ENCODE measurements at places on chromosomes 2 and 18.

GRCh38 chr18:30852980-30853379 is 189.6 kb downstream of the DSC3 start:
- peak; percentile 27 for DNase-seq

DNA sequence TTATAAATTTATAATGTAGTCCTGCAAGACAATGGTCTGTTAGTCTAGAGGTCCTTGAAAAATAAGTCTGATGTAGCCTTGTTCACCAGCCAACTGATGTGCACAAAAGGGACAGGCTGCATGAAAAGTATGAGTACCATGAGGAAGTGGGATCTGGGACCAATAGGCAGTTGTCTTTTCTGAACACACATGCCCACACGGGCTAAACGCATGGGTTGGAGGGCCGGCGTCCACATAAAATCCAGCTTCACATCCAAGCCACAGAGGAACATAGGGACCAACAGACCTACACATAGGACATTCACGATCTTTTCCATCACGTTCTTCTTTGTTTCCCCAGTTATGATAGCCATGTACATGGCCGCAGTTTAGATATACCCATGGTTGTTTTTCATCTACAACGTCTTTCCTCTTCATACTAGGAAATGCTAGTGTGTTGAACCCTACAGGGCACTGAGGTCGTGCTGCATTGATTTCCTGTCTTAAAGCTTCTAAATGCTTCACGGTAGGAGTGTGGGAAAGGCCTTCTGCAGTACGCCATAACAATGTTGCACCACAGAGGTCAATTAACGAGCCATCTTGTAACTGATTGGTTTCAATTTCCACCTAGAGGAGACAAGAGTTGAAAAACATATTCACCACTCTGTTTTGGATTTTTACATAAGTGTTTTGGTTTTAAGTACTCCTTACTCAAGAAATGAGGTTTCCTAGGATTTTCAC is 49.4 kb downstream of the PELI1 start:
- no peak for DNase-seq

- no peak for DNase-seq
Measured at GRCh38 chr2:18814387-18814786, 225.0 kb upstream of the NT5C1B start.

DNA sequence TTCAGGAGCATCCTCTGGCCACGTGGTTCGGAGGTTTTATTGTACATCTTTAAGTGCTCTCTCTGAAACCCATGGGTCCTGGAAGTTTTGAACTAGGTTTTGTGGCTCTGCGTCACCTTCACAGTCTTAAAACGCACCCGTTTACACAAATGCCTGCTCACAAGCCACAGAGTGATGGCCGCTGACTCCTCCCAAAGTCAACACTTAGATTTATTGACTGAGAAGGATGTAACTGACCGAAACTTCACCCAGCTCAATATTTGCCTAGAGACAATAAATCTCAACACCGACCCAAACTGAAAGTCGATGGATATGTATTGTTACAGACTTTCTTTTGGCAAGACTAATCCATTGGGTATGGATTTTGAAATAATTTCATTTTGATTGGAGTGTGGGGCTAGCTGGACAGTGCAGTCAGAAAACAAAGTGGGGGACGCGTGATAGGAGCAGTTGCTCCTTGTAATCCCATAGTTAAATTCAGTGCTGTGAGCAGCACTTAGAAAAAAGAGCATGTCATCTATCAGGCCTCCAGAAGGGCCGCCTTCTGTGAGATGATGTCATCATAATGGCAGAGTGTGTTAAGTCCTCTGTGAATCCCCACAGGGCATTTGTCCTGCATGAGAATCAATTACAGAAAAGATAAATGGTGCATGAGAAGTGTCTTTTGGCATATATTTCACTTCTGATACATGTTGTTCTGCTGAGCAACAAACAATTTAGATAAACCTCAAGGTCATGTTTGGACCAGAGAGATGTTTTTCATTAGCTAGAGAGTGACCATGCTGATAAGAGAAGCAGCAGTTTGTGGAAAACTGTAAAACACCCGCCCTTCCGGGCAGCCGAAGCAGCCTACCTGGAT is 183.7 kb downstream of the INO80D start:
- peak; percentile 72 for DNase-seq

GRCh38 chr2:71534826-71535225 is 81.5 kb downstream of the DYSF start:
- DNase-seq: no peak

DNA sequence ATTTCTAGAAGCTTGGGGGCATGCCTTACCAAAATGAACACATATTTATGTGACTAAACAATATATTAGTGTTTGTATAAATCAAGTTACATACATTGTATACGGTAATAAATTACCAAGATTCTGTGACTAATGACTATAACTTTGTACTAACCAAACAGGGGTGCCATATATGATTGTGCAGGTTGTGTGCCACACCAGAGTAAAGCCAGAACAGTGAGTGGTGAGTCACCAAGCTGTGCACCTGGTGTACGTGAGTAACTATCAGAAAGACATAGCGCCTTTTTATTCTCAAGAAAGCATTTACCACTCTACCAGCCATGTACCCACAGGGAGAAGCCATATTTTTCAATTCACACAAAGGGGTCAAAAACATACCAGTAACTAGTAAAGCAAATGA is 453.2 kb upstream of the PIK3C3 start:
- no peak for DNase-seq

DNA sequence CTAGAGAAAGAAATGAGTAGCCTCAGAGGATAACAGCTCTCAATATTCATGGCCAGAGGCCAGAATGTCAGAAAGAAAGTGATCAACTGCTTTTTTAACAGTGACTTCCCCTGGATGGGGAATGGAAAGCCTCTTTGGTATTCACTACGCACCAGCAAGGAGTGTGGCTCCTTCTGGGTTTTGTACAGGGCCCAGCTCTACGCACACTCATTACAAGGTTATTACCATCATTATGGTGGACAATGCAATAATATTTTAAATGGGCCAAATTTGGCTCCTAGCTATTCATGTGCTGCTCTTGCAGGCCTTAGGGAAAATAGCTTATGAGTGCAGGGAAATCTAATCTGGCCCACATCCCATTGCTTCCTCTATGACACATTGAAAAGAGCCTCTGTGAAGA is 1149.5 kb upstream of the FANCL start:
- no peak for DNase-seq

Data from SHP77 treated with DMSO at 0.1 percent for 48 hours (cell line).